Suprapubic skin (tissue), 4 donors: ENCODE measurements at places on chromosomes 16 and 17.

GRCh38 chr17:28473542-28473941 lies at the start of gene SLC13A2:
Gene SLC13A2 (plus strand): TSS chr17:28473644. CDS start chr17:28473713, 69 bp downstream.
- H3K4me3 ChIP-seq = no peak within 1 kb of the TSS
- DNase-seq = no peak
- no peaks in the 10 kb centered on the region for H3K4me1 ChIP-seq
- no peaks in the 10 kb centered on the region for H3K36me3 ChIP-seq

DNA sequence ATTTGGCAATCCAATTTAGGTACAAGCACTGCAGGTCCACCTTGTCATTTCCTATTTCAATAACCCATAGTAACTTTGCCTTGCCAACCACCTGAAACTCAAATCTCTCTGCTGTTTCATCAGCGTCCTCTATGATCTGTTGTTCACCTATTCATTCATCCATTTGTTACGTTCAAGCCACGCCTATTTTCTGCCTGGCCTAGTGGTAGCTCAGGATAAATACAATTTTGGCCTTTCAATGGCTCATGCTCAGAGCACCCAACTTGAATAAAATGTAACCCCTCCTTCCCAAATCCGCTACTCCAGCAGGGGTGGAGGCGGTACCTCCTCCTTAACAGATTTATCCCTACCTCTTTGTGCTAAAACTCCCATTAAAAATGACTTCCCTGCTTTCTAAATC lies 3.6 kb upstream of the FBXO47 start:
- H3K27me3 ChIP-seq = no peaks in the 10 kb centered on the region
- no peak for DNase-seq
- H3K27ac ChIP-seq = no peak overlapping the region

DNA sequence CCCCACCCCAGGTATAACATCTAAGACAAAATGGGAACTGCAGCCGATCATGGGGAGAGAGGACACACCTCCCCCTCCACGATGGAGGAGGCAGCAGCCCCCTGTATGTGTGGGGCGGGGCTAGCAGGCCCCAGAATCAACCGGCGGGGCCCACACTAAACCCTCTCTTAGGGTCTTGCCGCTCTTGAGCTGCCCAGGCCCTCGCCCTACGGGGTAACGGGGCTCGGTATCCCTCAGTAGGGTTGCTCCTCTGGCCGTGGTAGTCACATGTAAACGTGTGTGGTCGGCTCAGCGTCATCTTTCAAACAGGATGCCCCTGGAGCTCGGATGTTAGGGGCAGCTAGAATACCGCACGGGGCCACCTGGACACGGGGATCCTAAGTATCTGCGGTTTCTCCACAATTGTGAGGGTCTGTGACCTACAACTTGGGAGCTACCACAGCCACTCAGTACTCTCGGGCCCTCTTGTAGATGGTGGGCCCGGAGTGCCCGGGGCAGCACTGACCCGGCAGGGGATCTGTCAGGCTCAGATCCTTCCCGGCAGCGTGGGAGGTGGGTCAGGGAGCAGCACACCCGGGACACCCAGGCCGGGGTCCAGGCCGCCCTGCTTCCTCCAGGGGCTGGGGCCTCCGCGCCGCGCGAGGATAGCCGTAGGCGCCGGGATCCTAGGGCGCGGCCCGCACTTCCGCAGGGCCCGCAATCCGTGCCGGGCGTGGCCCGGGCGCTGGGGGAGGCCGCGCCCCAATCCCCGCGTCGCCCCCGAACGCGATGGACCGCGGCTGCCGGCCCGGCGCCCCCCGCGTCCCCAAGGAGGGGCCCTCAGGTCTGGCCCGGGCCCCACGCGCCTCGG lies 781 bp downstream of the ARHGDIA start:
- H3K36me3 ChIP-seq = peaks cover 22% of the 10 kb centered on the region
- H3K4me1 ChIP-seq = peaks cover 64% of the 10 kb centered on the region
- DNase-seq = no peak
- peak overlapping the region; percentile 82 for H3K4me3 ChIP-seq
- no peaks in the 10 kb centered on the region for H3K27me3 ChIP-seq
- H3K27ac ChIP-seq = peak overlapping the region; percentile 99

DNA sequence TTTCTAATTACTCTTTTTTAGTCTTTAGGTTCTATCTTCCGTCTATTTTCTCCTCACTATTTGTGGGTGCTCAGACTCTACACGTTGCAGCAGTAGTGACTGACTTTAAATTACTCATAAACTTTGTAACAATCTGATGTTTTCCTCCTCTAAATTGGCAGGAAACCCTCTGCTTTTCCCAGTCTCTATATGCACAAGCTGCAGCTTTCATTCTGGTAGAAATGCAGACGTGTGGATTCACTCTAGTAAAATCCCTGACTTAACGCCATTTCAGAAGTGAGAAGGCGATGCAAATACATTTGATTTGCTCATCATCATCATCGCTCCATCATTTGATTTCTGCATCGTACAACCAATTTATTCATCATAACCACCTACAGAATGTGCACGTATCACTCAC lies 561.0 kb upstream of the ZFHX3 start:
- no peaks in the 10 kb centered on the region for H3K36me3 ChIP-seq
- H3K27ac ChIP-seq = no peak overlapping the region
- no peaks in the 10 kb centered on the region for H3K4me1 ChIP-seq
- no peak overlapping the region for H3K4me3 ChIP-seq

GRCh38 chr17:2227025-2227699 lies 76.4 kb downstream of the SMG6 start:
- DNase-seq = no peak
- no peaks in the 10 kb centered on the region for H3K27me3 ChIP-seq
- H3K4me1 ChIP-seq = peaks cover 32% of the 10 kb centered on the region
- H3K36me3 ChIP-seq = no peaks in the 10 kb centered on the region
- no peak overlapping the region for H3K27ac ChIP-seq
- no peak overlapping the region for H3K4me3 ChIP-seq

DNA sequence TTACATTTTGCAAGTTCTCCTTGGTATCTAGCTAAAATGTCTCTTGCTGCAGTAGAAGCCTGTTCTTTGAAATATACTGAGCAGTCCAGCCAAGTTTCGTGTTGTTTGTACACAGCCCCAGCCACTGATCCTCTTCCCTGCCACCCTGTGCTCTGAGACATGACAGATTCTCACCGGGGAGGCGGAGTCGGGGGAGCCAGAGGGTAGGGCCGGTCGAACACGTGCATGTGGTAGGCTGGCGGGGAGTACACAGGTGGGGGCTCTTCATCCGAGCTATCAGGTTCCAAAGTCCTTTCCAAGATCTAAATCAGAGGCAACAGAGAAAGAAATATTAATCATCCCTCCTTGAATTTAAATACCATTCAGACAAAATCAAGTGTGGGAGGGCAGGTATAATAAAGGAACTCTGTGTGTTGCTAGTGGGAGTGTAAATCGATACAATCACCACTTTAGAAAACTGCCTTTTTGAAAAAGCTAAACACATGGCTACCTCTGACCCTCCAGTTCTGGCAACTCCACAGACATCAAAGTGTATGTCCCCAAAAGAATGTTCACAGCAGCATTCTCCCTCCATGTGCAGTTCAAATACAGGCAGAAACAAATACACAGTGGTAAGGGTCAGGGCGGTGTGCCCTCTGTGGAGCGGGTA lies 29.7 kb upstream of the MRPS23 start:
- peaks cover 49% of the 10 kb centered on the region for H3K4me1 ChIP-seq
- no peak for DNase-seq
- H3K27me3 ChIP-seq = no peaks in the 10 kb centered on the region

GRCh38 chr16:12784076-12784475 lies 19.6 kb downstream of the CPPED1 start:
- no peak overlapping the region for H3K27ac ChIP-seq
- peaks cover 13% of the 10 kb centered on the region for H3K36me3 ChIP-seq
- H3K4me3 ChIP-seq = no peak overlapping the region
- H3K4me1 ChIP-seq = no peaks in the 10 kb centered on the region
